Transverse colon (tissue), 4 donors: ENCODE measurements at places on chromosomes 6 and 20.

- DNase-seq, result peak; percentile 34
Measured at GRCh38 chr6:52360601-52361413, 1.1 kb upstream of the PAQR8 start.

GRCh38 chr6:96994660-96995059 lies 70.1 kb downstream of the KLHL32 start:
- DNase-seq, result no peak

GRCh38 chr6:113496166-113496565 lies 361.0 kb upstream of the MARCKS start:
- no peak for DNase-seq

DNA sequence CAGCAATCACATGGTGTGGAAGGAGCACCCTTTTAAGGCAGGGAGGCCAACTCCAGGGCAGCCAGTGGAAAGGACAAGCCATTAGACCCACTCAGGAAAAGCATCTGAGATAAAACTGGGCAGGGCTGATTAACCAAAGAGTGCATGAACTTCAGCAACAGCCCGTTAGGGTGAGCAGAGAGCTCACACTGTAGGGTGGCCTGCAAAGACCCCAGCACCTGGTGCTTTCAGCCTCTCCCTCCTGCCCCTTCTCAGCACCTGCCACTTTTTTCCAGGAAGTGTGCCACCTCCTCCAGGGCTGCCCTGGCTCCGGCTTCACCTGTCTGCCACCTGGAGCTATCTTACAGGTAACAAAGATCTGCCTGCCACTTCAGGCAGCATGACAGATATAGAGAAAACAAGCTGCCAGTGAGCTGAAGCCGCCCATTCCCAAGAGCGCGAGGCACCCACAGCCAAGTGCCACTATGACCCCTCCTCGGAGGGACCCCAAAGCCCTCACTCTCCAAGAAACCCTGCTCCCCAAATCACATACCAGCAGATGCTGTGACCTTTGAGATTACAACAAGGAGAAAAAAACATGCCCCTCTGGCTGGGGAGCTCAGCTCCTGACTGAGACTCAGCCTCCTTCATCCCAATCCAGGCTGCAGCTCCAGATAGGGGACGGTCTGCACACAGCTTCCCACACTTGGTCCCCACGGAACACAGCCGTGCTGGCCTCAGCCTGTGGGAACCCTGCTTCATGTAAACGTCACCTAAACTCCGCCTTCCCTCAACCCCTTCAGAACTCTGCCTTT lies 71.2 kb downstream of the ABHD12 start:
- no peak for DNase-seq

- DNase-seq, result peak; percentile 84
Measured at GRCh38 chr6:27814665-27815424, 97.4 kb downstream of the OR2B2 start.

- no peak for DNase-seq
Measured at GRCh38 chr6:90494067-90494780, 92.6 kb downstream of the MAP3K7 start.

DNA sequence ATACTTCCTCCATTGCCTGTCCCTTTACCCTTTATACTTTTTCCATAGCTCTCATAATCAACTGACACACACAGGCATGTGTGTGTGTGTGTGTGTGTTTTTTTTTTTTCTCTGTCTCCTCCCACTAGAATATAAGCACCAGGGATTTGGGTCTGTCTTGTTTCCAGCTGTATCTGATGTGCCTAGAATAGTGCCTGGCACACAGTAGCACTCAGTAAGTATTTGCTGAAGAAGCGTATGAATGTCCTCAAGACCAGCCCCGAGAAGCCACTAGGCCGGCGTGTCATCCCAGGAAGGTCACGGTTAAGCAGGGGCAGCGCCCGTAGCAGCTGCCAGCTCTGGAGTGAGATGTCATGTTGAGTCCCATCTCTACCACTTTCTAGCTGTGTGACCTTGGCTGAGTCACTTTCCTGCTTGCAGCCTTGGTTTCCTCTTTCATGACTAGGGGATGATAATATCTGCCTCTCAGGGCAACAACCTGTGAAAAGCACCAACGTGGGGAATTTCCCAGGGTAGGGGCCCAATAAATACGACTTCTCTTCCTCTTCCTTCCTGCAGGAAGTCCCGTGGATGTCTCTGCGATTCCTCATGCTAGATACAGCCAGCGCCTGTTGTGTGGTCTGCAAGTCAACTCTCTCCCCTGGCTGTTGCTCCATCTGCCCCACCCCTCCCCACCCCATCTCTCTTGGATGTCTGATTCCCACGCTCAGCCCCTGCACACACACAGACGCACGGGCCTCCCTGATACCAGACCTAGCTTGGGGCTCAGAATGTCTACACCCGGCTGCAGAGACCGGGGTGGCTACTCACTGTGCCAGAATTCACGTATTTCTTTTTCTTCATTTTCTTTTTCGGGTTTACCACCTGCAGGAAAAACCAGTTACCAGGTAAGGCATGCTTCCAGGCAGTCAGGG lies 58.1 kb downstream of the RAB44 start:
- DNase-seq, result peak; percentile 52

DNA sequence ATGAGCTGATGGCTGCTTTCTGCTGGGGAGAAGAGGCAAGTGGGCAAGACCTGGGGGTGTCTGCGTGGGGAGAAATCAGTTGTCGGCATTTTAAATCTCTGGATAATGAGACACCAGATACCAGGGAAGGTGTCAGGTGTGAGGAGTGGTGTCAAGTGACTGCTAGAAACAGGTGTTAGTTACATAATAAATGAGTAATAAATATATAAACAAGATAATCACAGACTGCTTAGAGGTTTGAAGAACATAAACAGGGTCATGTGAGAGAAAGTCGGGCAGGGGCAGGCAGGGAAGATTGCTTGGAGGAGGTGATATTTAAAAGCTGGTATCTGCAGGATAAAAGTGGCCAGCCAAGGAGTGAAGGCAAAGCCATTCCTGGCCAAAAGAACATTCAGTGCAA lies 87.2 kb upstream of the RIN2 start:
- no peak for DNase-seq

- peak; percentile 65 for DNase-seq
Measured at GRCh38 chr6:7505189-7505699, 36.2 kb upstream of the DSP start.

GRCh38 chr6:40568062-40568708 lies 19.0 kb downstream of the LRFN2 start:
- no peak for DNase-seq

- no peak for DNase-seq
Measured at GRCh38 chr20:50456452-50457324, 53.5 kb upstream of the PTPN1 start.

DNA sequence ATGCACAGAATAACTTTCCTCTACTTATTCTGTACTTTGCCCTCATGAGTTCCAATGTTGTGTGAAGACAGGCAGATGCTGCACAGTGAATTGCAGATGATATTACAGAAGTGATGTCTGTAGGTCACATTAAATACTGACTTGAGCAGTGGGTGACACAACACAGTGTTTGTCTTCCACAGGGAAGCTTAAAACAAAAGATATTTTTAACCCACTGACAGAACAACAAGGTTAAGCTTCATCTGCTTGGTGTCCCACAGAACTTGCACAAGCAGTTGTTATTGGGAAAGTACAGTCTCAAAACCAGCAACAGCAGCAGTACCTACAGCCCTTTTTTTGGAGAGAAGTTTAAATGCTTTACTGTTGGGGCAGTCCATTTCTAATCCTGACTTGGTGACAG lies 10.5 kb downstream of the SUMO4 start:
- DNase-seq, result no peak

GRCh38 chr20:9301129-9302090 lies 213.0 kb upstream of the LAMP5 start:
- DNase-seq, result peak; percentile 11

- no peak for DNase-seq
Measured at GRCh38 chr6:106528521-106528920, 100.8 kb downstream of the RTN4IP1 start.

DNA sequence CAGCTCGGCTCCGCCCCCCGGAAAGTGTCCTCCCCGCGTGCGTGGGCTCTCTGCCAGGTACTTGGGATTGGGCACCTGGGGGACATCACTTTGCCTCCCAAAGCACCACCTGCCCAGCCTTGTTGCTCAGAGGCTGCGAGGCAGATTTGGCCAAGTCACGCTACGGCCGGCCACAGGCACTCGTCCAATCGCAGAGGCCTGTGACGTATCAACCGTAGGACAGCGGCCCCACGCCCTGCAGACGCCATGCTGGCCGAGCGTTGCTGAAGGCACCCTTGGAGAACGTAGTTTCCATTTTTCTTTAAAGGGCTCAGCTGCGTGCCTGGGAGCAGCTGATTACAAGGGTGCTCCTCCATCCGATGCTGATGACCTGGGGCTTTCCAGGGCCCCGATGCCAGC lies 3.1 kb downstream of the NTSR1 start:
- peak; percentile 34 for DNase-seq

DNA sequence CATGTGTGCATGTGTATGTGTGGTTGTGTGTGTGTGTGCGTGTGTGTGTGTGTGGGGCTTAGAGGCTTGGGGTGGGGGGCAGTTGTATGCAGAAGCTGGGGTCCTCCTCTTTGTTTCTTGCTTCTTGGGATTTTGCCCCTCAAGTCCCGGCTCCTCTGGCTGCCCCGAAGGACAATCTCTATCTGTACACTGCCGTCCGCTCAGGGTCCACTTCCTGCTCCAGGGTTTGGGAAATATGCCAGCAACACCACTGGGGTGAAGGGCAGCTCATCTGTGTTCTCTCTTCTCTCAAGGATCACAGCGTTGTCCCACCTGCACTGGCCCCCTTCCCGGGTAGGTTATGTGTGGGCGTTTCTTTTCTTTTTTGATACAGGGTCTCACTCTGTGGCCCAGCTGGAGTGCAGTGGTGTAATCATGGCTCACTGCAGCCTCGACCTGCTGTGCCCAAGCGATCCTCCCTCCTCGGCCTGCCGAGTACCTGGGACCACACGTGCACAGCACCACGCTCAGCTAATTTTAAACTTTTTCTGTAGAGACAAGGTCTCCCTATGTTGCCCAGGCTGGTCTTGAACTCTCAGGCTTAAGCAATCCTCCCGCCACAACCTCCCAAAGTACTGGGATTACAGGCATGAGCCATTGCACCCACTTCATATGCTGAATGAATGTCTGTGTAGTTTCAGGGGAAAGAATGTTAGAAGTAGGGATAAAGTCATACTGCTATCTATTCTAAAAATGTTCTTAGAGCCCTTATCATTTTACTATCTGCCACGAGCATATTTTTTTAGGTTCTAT lies 25.7 kb downstream of the SLC2A4RG start:
- DNase-seq, result no peak

DNA sequence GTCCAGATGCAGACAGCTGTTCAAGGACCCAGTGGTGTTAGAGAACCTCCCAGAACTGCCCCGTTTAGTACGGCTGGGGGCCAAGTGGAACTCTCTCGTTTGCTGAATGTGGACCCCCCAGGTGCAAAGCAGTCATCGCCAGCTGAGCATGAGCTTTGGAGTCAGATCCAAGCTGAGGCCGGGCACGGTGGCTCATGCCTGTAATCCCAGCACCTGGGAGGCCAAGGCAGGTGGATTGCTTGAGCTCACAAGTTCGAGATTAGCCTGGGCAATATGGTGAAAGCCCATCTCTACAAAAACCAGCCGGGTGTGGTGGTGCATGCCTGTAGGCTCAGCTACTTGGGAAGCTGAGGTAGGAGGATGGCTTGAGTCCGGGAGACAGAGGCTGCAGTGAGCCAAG lies 29.7 kb downstream of the FOXC1 start:
- DNase-seq, result no peak

GRCh38 chr6:149567194-149567586 lies 1.0 kb downstream of the GINM1 start:
- DNase-seq, result no peak

GRCh38 chr6:87705070-87705691 lies 3.1 kb upstream of the AKIRIN2 start:
- no peak for DNase-seq

DNA sequence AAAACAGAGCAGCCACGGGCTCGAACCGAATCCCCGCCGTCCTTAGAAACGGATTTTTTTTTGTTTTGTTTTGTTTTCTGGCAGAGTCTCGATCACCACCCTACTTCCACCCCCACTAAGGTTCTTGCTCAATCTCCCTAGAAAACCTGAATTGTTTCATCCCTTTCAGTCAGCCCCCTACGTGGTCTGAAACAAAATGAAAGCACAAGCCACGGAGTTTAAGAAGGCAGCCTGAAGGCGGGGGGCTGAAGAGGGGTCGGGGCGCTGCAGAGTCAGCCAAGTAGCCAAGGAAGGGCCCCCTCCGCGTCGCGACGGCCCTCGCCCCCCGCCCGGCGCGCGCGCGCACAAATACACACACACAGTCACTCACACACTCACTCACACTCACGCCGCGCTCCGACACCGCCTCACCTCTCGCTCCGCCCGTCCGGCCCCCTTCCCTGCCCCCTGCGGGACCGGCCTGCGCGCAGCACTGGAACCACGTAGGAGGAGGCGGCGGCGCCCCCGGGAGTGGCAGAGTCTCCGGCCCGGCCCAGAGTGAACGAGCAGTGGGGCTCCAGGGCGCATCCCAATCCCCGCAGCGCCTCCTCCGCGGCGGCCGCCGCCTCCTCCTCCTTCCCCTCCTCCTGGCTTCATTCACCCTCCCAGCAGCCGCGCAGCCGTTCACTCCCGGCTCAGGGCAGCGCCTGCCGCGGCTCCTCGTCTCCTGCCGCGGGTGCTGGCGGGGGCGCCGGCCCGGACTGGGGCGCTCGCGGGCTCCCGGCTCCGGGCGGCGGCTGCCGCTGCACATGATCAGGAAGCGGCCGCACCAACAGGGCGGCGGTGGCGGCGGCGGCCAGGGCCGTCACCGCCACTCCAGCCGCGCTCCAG lies 1.4 kb downstream of the ATXN1 start:
- peak; percentile 92 for DNase-seq

GRCh38 chr6:100454551-100455229 lies 10.0 kb downstream of the SIM1 start:
- DNase-seq, result no peak

DNA sequence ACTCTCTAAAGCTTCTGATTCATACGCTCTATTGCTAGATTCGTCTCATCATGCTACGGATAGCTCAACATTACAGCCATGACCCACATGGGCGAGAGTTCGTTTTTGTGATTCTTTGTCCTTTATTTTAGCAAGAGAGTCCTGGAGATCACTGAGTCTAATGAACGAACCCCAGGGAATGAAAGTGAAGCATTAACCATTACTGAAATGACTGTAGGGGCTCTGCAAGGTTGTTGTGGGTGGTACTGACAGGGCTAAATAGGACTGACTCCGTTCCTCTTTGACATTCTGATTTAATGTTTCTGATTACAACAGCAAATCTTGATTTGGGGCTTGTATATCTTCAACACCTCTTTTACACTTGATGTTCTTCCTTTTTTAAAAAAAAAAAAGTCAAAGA lies 13.7 kb upstream of the RTF2 start:
- DNase-seq, result no peak

GRCh38 chr6:7108196-7108963 lies 619 bp downstream of the RREB1 start:
- peak; percentile 61 for DNase-seq
